ENCODE measurements at places on chromosomes 12 and 14.

DNA sequence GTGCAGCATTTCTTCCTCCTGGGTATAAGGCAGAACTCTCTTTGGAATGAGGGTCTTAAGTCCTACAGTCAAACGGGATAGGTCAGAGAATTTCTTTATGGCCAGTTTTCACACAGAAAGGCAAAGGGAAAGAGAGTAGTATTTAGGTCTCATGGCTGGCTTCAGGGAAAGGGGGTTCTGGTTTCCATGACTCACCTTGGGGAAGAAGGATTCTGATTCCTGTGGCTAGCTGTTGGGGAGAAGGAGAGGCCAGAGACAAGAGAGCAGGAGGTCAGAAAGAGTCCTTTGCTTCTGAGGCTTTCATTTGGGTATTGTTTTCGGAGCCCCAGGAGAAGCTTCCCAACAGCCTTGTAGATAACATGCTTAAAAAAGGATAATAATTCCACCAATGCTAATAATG, 332.5 kb downstream of the NPAS3 start:
- DNase-seq = no peak

- DNase-seq = no peak
These were observed 198.9 kb downstream of the ADGRD1 start for GRCh38 chr12:131152587-131152986.

DNA sequence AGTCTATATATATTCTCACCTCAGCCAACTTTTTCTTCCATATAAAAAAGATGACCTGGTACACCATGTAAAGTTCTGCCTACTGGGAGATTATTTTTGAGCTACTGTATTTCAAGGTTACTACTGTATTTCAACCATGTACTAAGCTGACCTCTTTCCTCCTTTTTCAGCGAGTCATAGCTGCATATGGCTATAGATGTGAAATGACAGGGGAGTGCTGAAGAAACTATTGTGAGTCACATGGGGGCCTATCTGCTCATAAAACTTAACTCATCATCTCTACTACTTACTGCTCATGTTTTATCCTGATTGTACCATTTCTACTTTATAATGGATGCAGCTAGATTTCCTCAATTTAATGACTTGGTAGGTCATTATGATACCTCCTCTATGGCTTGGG, 571.4 kb upstream of the ATP2B1 start:
- no peak for DNase-seq

DNA sequence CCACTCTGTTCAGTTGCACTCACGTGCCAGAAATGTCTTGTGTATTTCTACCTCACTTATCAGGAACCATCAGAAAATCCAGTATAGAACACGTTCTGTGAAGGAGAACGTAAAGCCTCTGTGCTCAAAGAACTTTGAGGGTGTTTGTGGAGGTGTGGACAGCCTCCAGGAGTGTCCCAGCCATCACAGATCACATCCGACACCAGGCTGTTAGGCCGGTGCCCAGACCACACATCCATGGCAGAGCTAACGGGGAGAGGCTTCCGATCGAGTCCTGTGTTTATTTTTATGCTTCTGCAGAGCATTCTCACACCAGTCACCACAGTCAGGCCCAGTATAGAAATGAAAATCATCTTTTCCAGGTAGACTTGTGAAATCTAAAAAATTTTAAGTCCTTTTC, 53.6 kb downstream of the TPCN1 start:
- DNase-seq = no peak

GRCh38 chr12:32270818-32271710, 128.3 kb upstream of the FGD4 start:
- no peak for DNase-seq
